ENCODE measurements at places on chromosomes 12 and 14.

DNA sequence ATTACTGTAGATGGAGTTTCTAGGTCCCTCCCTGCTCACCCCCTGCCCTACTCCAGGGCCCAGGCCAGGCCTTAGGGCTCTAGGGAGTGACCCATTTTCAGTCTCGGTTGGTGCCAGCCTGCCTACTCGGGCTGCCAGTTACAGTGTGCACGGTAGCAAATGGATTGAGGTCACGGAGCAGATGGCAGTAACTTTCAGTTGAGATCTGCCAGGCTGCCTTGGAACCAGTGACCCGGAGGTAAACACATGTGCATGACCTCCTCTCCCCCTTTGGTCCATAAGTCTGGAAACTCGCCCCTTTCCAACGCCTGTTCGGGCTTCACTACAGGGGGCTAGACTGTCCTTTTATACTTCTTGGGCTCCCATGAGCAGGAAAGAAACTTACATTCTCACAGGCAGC, 139.7 kb upstream of the TBX3 start:
- no peak for DNase-seq

DNA sequence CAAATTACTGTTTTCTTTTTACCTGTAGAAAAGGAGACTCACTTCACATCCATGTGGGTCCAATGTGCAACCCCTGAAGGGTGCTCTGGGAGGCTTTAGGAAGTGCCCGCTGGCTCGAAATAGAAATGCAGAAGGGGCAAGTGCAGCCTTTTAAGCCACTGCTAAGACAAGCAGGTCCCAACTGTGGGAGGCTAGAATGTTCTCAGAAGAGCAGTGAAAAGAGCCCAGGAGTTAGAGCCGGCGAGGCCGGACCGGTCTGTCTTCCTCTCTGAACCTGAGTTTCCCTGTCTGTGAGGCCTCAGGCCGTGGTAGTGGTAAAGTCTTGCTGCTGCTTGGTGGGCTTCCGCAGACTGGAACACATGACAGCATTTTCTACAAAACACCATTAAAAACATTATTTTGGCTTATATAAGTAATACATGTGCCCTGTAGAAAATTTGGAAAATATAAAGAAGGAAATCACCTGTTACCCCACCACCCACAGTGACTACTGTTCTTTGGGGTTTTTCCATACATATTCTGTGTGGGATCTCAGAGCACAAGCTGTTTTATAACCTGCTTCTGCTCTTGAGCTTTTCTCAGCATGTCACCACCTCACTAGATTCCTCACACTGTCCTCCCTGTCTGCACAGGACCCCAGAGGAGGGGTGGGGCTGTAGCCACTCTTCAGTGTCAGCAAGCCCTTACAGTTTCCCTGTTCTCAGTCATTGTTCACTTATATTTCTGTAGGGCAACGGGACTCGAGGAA, 6.0 kb downstream of the CKB start:
- DNase-seq, result no peak

DNA sequence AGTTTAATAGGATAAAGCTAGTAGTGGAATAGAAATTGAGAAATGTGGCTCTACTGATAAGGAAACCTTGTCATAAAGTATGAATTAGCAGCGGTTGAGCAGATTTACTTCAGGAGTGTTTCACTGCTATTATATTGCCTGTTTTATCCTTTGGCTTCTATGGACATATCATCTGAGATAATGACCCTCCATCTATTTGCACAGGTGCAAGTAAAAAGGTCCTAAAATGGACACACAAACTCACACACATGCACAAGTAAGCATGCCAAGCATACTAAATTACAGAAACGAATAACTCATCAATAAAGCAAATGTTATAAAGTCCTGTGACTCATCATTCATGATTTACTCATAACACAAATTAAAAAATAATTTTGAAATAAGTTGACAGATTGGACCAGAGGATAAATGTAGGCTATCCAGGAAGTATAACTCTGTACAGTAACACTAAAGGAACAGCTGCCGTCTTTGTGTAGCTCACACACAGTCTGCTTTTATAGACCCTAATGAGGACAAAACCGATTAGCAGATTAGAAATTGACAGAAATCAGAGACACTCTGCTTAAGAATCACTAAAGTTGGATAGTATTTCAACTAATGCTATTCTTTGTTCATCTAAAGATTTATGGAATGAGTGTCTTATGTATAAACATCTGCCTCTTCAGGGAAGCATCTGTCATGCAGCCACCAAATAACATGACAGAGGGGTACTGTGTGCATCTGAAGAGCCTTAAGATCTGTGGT, 73.9 kb downstream of the SYT1 start:
- no peak for DNase-seq

DNA sequence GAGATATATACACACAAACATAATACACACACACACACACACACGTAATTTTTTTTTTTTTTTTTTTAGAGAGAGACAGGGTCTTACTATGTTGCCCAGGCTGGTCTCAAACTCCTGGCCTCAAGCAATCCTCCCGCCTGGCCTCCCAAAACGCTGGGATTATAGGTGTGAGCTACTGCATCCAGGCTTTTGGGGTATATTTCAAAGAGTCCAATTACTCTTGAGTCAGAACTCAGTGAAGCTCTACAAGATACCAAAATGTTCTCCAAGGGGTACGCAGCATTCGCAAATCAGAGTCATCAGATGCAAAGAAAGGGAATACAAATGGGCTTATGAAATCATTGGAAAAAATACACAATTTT, 54.0 kb downstream of the PHLDA1 start:
- no peak for DNase-seq

DNA sequence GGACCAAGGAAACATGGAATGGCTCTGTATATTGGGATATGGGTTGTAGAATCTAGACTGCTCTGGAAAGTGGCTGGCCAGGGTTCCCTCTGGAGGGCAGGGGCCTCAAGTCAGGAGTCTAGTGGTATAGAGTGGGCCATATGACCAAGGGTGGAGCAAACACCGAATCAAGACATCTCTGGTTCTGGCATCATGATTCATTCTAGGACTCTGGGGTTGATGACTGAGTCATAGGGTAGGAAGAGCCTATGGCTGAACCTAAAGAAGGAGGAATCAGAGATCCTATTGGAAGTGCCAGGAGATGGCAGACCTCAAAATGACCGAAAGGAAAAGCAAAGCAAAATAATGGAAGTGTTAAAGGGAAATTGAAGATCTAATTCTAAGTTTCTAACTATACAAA, 356.4 kb upstream of the PRICKLE1 start:
- DNase-seq, result no peak

DNA sequence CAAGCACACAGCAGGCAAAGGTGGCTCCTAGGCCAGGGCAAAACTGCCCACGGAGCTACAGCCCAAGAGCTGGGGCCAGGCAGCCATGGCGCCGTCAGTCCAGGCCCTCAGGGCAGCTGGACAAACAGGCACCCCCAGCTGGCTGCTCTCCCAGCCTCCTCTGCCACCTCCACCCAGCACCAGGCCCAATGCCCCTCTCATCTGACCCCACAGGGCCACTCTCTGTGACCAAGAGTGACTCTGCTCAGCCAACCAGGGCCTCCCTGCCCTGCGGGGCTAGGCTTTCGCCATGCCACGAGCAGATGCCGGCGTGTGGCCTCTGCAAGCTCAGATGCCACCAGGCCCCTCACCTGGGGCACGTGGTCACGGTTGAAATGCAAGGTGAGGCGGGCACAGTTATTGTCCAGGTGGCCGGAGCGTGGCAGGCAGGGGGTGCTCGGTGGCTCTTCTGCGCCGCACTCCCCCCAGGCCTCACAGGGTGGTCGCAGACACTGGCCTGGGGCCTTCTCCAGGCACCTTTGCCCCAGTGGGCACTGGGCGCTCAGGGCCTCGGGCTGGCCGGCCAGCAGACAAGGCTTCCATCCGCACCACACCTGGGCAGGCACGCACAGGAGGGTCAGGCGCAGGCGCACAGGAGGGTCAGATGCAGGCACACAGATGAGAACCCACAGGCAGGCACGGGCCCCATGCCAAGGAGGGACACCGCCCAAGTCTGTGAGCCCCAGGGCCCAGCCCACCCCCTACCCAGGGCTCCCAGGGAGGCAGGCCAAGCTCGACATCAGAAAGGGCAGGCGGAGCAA, 23.0 kb downstream of the JAG2 start:
- DNase-seq, result no peak

DNA sequence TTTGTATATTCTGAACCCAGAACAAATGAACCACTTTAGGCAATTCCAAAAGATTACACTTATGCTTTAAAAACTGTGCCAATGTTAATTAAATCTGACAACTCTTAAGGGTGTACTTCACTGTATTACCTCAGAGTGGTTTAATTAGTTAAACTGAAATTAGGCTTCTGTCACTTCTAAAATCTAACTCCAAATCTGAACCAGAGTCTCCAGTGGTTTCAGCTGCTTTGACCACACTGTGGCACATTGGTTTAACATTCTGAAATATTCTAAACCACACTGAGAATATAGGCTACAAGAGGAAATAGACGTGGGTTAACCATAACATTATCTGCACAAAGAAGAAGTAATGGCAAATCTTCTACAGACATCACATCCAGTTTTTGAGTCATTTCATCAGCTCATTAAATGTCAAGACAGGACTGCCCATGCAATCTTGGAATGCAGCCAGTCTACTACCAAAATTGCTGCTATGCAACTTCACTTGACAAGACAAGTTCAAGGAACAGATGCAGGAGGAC, 94.8 kb downstream of the LRP6 start:
- DNase-seq, result no peak

DNA sequence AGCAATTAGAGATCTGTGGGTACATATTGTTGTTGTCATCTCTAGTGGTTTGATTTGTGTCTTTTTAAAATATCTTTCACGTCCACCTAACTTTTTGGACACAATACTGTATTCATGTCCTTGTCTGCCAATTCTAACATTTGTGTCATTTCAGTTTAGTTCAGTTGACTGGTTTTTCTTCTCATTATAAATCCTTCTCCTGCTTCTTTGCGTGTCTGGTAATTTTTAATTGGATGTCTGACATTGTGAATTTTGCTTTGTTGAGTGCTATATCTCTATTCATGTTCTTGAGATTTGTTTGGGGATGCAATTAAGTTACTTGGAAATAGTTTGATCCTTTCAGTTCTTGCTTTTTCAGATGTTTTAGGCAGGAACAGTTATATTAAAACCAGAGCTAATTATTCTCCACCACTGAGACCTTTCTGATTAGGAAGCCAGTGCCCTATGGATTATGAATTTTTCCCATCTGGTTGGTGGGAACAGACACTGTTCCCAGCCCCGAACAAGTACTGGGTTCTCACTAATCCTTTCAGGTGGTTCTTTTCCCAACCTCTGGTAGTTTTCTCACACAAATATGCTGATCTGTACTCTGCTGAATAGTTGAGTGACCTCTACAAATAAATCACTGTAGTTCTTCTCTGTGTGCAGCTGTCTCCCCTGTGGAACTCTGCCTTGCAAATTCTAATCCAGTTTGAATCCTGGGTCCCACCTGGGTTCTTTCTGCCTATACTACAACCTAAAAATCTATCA, 91.1 kb upstream of the DYNC1H1 start:
- no peak for DNase-seq

GRCh38 chr14:70652871-70653270, 11.2 kb downstream of the TTC9 start:
- no peak for DNase-seq

GRCh38 chr12:58066296-58066695, 124.9 kb downstream of the ATP23 start:
- no peak for DNase-seq

- no peak for DNase-seq
Observed at GRCh38 chr12:57616383-57617101, 5.3 kb downstream of the ARHGEF25 start.

- no peak for DNase-seq
Observed at GRCh38 chr14:95346820-95347219, 27.1 kb upstream of the CLMN start.

DNA sequence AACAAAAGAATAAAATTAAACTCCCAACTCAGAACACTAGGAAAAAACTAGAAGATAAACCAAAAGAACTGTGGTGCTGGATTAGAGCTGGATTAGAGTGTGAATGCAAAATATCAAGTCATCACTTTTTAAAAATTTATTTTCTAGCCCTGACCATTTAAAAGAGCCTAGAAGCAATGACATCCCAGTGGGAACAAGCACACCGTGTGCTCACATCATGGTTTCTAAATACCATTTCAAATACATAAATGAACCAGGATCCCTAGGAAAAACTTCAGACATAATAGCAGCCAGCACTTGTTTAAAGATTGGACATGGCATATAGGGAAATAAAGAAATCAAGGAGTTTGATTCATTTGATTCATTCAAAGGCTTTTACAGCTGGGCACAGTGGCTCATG, 30.0 kb downstream of the KDM5A start:
- DNase-seq, result no peak

DNA sequence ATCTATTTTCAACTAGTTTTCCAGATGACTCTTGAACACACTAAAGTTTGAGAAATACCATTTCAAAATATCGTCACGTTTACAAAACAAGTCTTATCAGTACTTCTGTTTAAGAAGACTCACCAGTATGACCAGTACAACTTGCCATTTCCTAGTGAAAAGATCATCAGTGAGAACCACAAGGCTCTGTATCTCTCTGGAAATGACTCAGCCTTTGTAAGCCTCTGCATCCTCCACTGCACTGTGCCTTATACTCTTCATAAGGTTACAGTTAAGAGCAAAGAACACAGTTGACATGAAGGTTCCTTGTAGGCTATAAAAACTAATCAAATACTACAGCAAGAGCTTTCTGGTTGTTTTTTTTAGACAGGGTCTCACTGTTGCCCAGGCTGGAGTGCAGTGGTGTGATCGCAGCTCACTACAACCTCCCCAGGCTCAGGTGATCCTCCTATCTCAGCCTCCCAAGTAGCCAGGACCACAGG, 5.7 kb upstream of the VTI1B start:
- DNase-seq, result no peak

- DNase-seq, result no peak
Observed at GRCh38 chr12:116226026-116226425, 51.5 kb downstream of the MED13L start.

DNA sequence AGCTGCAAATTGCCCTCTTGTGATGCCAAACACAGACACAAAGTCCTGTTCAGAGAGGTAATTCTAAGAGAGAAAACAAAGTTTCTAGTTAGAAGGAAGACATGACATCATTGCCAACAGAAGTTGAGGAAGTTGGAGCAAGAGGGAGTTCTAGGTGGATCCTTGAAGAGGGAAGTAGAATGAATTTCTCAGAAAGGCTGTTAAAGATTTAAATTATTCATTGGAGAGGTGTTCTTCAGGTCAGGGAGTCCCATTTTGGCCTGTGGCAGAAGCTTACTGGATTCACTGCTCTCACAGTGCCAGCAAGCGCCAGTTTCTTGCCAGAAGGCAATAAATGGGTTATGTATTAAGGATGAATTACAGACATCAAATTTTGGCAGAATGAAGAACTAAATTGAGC, 15.3 kb downstream of the TSFM start:
- DNase-seq, result no peak

- DNase-seq, result no peak
Observed at GRCh38 chr14:99099051-99099787, 172.8 kb downstream of the BCL11B start.

- DNase-seq, result no peak
Observed at GRCh38 chr12:26803552-26803951, 29.4 kb downstream of the ITPR2 start.

DNA sequence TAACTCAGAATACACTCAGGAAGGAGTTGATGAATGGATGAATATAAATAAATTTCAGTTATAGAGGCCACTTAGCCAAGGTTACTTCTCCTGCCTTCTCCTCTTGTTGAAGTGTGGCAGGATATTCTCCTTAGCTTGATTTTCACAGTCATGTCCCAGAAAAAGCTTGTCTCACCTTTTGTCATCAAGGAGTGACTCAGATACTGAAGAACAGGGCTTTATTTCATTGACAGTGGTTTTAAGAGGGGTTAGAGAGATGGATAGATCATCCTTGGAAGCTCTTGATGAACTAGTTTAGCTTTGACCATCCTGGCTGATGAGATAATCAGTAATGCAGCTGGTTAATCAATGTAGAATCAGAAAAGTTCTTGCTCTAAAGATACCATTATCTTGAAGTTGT, 35.0 kb upstream of the CFAP54 start:
- DNase-seq, result no peak

Data from stimulated activated CD8-positive, alpha-beta memory T cell treated with anti-CD3 and anti-CD28 coated beads, Interleukin-15, amount 100 ng/mL, for 4 hours (primary cell).